PC-9 (cell line): ENCODE measurements at places on chromosomes 5 and 9. TPM values are rescaled to one million over a fixed set of nuclear protein-coding genes. Genes with fewer than 3 reads are reported as not detected.

LMNB1 gene
- total RNA-seq: 103 and 117 TPM in 2 replicates

TRIO gene
- 596 and 756 TPM in 2 replicates for total RNA-seq

INSL6 gene
- total RNA-seq: not detected in 2 replicates

SV2C gene
- not detected in 2 replicates for total RNA-seq

SPTLC1 gene
- 80.9 and 103 TPM in 2 replicates for total RNA-seq
